Right kidney (tissue), 9 donors: ENCODE measurements at places on chromosomes 7 and 10.
A peak's percentile ranks its signal among the peaks of the same experiment; 100 is the strongest.

GRCh38 chr10:82742478-82742877, 867.5 kb downstream of the NRG3 start:
- no peak for DNase-seq

DNA sequence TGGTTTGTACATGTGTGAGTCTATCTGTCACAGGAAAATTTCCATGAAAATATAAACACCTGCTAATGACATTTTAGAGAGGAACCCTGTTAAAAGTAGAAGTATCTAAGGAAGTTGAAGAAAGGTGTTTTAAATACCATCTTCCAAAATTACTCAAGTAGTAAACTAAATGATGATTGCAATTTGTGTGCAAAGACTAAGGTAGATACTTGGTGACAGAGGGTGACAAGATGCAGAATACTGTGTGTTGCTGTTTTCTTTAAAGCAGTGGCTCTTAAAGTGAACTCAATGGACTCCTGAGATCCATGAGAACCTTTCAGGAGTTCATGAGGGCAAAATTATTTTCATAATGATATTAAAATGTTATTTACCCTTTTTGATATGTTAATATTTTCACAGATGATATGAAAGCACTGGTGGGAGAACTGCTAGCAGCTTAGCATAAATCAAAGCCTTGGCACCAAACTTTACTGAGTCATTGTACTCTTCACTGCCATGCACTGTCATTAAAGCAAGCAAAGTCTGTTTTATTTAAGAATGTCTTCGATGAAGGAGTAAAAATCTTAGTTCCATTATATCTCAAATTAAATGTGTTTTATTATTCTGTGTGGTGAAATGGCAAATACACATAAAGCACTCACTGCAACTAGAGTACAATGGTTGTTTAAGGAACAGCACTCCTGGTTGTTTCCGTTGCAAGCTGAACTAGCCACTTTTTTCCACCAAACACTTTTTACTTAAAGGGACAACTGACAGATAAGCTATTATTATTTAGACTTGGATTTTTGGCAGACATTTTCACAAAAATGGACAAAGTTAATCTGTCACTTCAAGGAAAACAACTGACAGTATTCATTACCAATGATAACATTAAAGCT, 133.7 kb downstream of the LRRN3 start:
- DNase-seq: no peak

DNA sequence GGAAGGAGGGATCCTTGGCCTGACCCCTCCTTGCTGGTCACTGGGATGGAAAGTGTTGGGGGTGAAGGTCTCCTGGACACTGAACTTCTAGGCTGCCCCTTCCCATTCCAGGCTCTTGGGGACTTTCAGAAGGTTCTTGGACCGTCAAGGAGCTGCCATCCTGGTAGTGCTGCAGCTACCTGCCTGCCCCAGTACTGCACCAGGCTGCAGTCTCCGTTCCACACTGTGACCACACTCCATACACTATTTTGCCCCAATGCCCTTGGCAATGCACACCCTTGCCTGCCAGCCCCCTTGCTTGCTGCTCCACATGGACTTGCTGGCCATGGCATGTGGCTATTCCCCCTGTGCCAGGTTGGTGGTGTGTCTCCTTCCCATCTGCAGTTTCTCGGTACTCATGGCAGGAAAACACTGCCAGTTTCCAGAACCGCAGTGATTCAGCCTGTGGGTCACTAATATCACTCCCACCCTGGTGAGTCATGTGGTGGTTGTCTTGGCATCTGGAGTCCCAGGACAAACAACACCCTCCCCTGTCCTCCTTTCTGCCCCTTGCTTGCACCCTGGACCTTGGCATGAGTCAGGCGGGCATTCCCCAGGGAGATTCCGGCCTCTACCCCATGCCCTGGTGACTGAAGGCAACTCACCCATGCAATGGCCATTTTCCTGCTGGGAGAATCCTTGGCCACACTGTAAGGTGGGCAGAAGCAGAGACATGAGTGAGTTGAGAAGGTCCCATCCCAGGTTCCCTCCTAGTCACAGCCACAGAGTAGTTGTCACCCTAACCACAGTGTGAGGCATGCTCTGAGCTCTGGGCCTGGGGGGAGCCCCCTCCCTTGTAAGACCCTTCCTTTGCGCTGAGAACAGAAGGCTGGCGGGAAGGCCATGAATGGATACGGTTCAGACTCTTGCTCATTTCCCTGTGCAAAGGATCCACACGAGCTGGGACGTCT, 32.8 kb downstream of the GOLGA7B start:
- no peak for DNase-seq

DNA sequence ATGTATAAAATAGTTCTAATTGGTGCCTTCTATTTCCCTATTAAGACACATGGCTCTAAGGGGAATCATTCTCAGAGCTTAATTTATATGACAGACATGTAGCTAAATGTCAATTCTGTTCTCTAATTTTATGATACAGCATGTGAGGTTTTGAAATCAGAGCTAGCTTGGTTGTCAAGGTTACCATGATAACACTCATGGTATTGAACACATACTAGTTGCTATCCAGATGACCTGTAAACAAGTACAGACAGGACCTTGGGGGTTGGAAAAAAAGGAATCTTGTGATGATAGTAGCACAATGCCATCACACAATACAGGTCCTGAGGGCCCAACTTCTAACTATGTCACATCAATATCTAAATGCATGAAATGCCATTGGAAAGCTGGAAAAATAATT, 49.2 kb downstream of the RHOBTB1 start:
- no peak for DNase-seq

DNA sequence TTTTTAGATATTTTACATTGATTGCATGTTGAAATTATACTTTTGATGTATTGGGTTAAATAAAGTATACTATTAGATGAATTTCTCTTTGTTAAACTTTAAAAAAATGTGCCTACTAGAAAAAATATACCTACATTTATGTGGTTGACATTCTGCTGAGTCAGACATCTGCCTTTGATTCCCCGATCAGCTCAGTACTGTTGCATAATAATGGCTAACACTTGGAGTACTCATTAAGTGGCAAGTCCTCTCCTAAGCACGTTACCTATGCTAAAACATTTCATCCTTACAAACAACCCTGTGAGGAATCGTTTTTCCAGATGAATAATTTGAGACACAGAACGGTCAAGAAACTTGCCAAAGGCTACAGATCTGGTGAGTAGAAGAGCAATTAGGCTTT, 14.0 kb upstream of the SEM1 start:
- no peak for DNase-seq

- no peak for DNase-seq
Observed at GRCh38 chr7:75614401-75614800, 122.3 kb downstream of the SPDYE5 start.

DNA sequence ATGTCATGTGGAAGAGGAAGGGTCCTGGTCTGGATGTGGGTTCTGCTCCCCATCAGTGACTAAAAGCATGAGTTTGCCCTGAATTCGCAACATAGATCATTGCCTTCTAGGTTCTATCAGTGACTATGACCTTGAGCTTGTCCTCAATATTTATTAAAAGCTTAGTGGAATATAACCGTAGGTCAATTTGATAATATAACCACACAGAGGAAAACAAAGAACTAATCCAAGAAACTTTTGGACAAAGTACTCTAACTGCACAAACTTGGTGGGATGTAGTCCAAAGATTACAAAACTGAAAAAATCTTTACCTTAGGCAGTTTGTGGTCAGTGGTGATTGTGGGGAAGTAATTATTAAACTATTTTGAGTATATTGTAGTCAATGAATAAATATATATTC, 152.9 kb downstream of the CYP26A1 start:
- no peak for DNase-seq

DNA sequence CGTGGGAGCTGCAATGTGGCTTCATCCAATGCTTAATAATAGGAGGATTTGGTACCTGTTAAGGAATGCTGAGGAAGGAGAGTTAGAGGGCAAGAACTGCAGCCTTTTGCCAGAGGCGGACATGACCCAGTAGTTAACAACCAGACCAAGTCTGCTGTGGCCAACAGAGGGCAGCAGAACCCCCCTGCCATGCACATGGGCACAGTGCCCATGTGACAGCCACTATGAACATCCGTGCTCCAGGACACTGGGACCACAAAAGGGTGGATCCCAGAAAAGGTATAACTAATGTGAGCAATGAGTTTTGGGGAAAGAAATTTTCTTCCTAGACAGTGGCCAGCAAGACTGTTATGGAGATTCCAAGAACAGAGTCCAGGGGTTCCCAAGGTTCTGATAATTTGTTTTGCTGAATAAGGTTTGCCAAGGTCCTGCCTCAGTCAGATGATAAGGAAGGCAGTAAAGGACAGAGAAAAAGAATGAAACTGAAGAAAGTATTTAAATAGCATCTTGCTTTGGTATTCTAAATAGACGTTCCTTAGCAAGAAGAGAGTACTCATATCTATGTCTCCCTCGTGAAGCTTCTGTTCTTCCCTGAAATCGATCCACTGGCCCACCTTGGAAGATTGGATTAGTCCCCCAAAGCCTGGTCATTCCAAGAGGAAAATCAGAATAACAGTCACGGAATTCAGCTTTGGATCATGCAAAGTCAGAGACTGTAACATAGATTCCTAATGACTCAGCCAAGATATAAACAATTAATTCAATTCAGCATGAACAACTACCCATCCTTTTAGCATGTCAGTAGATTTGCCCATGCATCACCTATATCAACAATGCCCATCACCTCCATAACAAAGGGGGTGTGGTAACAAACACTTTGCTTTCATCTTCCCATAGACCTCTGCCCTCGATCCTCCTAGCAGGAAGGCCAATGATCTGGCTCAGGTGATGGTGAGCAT, 56.0 kb downstream of the LGI1 start:
- no peak for DNase-seq

DNA sequence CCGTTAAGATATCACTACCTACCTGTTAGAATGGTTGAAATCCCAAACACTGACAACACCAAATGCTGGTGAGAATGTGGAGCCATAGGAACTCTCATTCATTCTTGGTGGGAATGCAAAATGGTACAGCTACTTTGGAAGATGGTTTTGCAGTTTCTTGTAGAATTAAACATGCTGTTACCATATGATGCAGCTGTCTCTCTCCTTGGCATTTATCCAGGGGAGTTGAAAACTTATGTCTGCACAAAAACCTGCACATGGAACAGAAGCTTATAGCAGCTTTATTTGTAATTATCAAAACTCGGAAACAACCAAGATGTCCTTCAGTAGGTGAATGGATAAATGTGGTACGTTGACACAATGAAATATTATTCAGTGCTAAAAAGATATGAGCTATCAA, 199.5 kb downstream of the BICC1 start:
- DNase-seq: no peak

DNA sequence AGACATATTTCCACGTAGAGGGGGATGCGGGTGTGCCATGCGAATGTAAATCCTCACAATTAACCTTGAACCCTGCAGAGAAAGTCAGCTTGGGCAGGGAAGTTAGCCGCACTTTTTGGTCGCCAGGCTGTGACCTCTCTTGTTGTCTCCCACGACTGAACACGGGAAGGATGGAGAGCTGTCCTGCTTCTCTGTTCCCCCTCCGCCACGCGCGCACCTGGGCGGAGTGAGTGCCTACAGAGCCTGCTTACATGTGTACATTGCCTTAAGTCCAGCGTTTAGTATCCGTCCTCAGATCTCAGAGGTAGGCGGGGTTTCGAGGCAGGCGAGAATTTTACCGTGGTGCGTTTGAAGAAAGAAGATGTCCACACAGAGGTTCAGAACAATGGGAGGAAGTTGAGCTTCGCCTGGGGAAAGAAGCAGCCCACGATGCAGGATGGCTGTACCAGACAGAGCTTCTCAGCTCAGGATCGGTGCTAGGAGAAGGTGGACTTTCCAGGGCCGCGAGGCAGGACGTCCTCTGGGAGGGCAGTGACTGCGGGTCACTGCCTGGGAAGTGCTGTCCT, 482 bp upstream of the ERCC6 start:
- DNase-seq: peak; percentile 79

DNA sequence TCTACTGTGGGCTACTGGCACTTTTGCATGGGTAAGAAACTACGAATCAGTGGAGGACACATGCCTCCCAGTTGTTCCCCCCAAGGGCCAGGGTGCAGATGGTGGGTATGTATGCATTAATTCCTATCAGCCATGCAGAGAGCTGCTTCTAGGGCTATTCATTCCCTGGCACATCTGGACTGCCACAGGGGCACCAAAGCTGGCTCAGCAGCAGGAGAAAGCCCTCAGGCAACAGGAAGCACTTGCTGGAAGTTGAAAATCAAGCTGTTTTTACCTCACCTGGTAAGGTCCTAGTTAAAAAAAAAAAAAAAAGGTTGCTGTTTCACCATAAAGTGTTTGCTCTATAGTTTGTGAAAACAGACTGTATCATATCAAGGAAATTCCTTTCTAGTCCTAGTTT, 1342.6 kb downstream of the REEP3 start:
- DNase-seq: no peak

GRCh38 chr10:98587156-98587837, 140.6 kb upstream of the HPS1 start:
- peak; percentile 16 for DNase-seq
